ENCODE measurements at places on chromosomes 1 and 21.

DNA sequence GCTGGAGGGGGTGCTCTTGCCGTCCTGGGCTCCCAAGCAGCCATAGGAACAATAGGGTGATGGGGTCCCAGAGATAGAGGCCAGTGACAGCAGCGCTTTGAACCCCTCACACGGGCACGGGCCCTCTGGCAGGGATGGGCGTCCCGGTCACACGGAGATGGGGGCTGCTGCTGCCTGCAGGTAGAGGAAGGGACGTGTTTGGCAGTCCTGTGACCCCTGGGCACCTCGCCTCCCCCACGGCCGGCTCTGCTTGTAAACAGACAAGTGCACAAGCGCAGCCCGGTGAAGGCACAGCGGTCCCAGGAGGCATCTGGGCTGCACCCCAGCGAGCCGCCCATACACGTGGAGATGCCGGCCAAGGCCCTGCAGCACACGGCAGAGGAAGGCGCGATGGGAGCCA lies 36.5 kb upstream of the PDE9A start:
- no peak for DNase-seq
- peaks cover 4% of the 10 kb centered on the region for H3K27me3 ChIP-seq
- no peaks in the 10 kb centered on the region for H3K4me1 ChIP-seq
- H3K4me3 ChIP-seq, result no peak overlapping the region

DNA sequence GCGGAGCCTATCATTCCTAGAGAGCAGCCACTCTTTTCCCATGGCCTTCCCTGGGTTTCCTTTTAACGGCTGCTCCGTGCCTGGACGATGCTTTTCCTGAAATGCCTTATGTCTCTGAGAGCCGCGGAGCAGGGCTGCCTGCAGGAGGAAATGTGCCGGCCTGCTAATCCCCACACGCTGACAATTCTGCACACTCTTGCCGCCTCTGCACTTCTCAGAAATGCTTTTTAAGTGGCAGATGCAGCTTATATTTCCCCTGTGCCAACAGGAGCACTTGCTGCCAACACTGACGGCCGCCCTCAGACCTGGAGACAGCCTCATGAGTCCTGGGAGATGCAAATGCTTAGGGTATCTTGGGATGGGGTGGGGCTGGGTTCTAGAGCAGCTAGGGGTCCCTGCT lies 253.2 kb downstream of the GRIK3 start:
- H3K36me3 ChIP-seq, result no peaks in the 10 kb centered on the region
- no peak overlapping the region for H3K27ac ChIP-seq
- H3K4me1 ChIP-seq, result no peaks in the 10 kb centered on the region
- DNase-seq, result no peak
- H3K4me3 ChIP-seq, result no peak overlapping the region

DNA sequence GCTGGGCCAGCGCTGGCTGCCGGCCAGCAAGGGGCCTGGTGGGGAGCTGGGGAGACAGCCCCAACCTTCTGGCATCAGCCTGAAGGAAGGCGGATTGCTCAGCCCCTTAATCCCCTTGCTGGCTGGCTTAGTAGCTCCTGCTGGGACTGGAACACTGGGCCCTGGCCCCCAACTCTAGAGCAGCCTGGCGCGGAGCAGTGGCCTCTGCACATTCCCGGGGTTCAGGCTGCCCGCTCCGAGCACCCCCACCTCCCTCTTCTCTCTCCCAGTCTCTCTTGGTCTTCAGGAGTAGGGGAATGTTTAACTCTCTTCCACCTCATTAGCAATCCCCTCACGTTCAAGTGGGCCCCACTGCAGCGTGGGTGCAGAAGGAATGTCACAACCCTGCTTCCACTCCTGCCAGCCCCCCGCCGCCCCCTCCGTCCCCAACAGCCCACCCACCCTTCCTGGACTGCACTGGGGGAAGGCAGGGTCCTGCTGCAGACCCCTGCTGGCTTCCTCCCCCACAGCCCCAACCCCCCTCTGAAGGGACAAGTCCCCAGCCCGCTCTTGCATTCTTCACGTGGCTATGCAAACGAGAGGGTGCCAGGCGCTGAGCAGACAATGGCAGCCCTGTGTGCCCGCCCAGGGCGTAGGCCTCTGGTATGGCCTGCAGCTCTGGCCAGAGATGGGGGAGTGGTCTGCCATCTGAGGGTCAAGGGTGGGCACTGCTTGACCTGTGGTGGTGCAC lies 980 bp upstream of the CLDN19 start:
- H3K4me3 ChIP-seq, result no peak overlapping the region
- H3K36me3 ChIP-seq, result no peaks in the 10 kb centered on the region
- DNase-seq, result no peak
- H3K4me1 ChIP-seq, result no peaks in the 10 kb centered on the region

DNA sequence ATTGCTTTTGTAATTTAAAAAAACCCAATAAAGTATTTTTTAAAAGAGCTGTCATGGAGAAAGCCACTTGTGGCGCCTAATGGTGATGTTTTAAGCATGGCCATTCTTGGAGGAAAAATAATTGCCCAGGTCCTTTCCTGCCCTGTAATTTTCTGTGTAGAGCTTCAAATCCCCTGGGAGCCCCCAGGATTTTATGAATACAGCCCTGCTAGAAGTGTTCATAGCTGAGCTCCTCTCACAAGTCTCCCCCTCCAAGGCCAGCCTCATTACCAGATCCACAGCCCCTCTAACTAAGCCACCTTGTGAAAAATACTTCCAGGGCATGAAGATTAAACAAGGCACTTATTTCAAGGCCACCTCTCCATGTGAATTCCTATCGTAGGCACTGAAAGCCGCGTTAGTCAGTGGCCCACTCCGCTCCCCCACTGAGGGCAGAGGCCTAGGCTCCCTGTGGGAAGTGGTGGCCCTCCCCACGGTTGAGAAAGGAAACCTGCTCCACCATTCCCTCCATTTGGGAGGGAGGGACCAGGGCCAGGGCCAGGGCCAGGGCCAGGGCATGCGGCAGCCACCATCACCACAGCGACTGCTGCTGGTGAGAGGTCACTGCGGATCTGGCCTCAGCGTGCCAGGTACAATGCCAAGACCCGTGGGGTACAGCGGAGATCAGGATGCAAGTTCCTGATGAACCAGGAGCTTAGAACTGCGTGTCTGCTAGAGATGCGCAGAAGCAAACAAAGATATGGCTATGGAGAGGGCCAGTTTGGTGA lies 83.1 kb downstream of the KCNN3 start:
- H3K4me3 ChIP-seq, result no peak overlapping the region
- H3K27ac ChIP-seq, result no peak overlapping the region
- DNase-seq, result no peak
- no peaks in the 10 kb centered on the region for H3K4me1 ChIP-seq

- no peaks in the 10 kb centered on the region for H3K27me3 ChIP-seq
- peaks cover 3% of the 10 kb centered on the region for H3K4me1 ChIP-seq
- H3K27ac ChIP-seq, result no peak overlapping the region
- peaks cover 4% of the 10 kb centered on the region for H3K36me3 ChIP-seq
Observed at GRCh38 chr1:42266253-42267135, 68.5 kb downstream of the FOXJ3 start.

GRCh38 chr1:32192220-32192948 lies 8.0 kb upstream of the CCDC28B start:
- H3K27me3 ChIP-seq, result no peaks in the 10 kb centered on the region
- peaks cover 92% of the 10 kb centered on the region for H3K36me3 ChIP-seq

DNA sequence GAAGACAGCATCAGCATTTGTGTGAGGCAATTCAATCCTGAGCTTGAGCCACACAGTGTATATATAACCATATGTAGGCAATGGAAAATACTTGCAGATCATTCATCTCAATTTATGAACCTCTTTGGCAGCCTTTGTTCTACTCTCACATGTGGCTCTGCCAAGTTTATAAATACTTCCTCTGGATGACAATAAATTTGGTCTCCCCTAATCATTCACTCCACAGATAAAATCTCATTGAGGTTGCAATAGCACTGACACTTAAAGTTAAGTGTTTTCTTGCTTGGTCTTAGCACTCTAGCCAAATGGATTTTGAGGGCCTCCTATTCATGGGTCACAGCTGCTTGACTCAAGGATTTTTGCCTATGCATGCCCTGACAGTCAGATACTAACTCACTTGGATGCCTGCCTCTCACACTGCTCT lies 136.6 kb upstream of the VANGL1 start:
- no peak overlapping the region for H3K27ac ChIP-seq
- no peak overlapping the region for H3K4me3 ChIP-seq
- H3K36me3 ChIP-seq, result no peaks in the 10 kb centered on the region
- no peaks in the 10 kb centered on the region for H3K27me3 ChIP-seq
- H3K4me1 ChIP-seq, result peaks cover 13% of the 10 kb centered on the region
- no peak for DNase-seq

- no peak for DNase-seq
- no peak overlapping the region for H3K4me3 ChIP-seq
- H3K27me3 ChIP-seq, result no peaks in the 10 kb centered on the region
- peaks cover 5% of the 10 kb centered on the region for H3K4me1 ChIP-seq
Observed at GRCh38 chr1:41454406-41454805, 30.1 kb downstream of the EDN2 start.

DNA sequence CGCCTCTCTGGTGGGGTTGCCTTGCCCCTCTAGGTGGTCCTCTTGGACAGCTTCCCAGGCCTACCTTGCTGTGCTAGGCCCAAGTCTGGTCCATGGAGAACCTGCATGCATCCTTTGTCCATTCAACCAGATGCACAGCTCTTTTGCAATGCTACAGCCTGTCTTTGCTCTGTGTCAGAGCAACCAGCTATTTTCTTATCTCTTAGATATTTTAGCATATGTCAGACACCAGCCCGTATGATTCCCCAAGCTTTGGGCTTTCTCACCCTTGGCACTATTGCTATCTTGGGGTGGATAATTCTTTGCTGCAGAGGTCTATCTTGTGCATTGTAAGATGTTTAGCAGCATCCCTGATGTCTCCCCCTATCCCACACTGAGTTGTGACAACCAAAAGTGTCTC lies 32.3 kb downstream of the TNN start:
- H3K27ac ChIP-seq, result no peak overlapping the region
- DNase-seq, result no peak
- H3K4me3 ChIP-seq, result no peak overlapping the region
- H3K27me3 ChIP-seq, result no peaks in the 10 kb centered on the region
- no peaks in the 10 kb centered on the region for H3K36me3 ChIP-seq

DNA sequence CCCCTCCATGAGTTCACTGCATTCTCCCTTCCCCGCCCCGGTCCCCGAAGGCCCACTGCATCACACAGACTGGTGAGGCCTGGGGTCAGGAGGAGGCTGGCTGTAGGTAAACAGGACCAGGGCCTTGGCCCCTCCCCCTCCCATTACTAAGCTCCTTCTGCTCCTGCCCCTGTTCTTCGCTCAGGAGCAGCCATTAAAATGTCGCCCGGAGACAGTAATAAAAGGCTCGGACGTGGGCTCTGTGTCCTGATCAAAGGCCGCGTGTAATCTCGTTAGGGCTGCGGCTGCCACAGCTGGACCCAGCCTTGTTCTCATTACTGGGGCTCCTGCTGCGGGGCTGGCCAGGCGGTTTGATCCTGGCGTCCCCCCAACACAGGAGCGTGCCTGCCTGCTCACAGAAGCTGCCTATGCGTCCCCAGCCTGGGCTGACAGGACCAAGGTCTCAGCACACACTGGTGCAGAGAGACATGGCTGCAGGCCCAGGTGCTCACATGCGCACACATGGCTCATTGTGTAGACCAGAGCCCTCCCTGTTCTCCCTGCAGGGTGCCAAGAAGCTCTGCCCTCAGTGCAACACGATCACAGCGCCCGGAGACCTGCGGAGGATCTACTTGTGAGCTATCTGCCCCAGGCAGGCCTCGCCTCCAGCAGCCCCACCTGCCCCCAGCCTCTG lies 24.0 kb downstream of the TMEM53 start:
- no peak overlapping the region for H3K27ac ChIP-seq
- DNase-seq, result no peak
- H3K4me3 ChIP-seq, result no peak overlapping the region
- H3K36me3 ChIP-seq, result peaks cover 23% of the 10 kb centered on the region

DNA sequence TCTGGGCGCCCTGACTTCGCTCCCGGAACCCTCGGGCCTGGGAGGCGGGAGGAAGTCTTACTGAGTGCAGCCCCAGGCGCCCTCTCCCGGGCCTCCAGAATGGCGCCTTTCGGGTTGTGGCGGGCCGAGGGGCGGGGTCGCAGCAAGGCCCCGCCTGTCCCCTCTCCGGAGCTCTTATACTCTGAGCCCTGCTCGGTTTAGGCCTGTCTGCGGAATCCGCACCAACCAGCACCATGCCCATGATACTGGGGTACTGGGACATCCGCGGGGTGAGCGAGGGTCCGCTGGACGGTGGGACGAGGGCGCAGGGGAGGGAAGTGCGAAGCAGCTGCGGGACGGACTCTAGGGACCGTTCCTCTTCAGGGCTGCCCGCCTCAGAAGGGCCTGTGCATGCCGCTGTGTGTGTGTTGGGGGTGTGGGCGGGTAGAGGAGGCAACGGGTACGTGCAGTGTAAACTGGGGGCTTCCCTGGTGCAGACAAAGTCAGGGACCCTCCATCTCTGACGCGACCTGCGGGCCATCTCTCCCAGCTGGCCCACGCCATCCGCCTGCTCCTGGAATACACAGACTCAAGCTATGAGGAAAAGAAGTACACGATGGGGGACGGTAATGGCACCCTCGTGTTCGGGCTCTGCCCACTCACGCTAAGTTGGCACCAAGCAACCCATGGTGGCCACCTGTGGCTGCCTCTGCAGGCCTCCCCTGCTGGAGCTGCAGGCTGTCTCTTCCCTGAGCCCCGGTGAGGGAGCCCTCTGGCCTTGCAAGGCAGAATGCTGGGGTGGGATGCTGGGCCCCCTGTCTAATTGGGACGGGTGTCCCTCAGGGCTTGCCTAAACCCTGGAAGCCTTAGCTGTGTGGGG lies at the start of gene GSTM1:
TSS of gene GSTM1 (plus strand) at position 177 of the 859 bp plus-strand sequence. CDS start at position 234, 57 bp downstream.
- DNase-seq, result no peak
- H3K4me1 ChIP-seq, result no peaks in the 10 kb centered on the region
- H3K27me3 ChIP-seq, result no peaks in the 10 kb centered on the region

DNA sequence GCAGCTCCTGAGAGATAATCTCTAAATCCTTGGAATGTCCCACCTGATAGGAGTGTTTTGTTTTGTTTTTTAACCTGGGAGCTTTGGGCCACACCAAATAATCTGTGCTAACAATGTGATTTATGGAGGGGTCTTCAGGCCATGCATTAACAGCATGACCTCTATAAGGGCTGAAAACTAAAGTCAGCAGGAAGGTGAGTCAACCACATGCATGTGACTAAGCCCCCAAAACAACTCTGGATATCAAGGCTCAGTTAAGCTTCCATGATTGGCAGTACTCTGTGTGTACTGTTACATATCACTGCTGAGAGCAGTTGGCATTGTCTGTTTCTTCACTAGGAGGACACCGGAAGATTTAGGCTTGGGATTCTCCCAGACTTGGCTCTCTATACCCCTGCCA lies 10.7 kb downstream of the AUNIP start:
- no peak overlapping the region for H3K27ac ChIP-seq
- DNase-seq, result no peak
- H3K4me1 ChIP-seq, result no peaks in the 10 kb centered on the region
- no peak overlapping the region for H3K4me3 ChIP-seq
- no peaks in the 10 kb centered on the region for H3K27me3 ChIP-seq
- H3K36me3 ChIP-seq, result no peaks in the 10 kb centered on the region

- no peak overlapping the region for H3K4me3 ChIP-seq
- no peak for DNase-seq
- H3K36me3 ChIP-seq, result no peaks in the 10 kb centered on the region
- peaks cover 44% of the 10 kb centered on the region for H3K4me1 ChIP-seq
- H3K27me3 ChIP-seq, result no peaks in the 10 kb centered on the region
- no peak overlapping the region for H3K27ac ChIP-seq
Observed at GRCh38 chr1:225445639-225446594, 18.1 kb upstream of the LBR start.

Measured in thoracic aorta (tissue), 2 donors.